Hematopoietic multipotent progenitor cell treated with erythropoietin and hydrocortisone succinate and interleukin-3 and kit ligand, for 15 days (in vitro differentiated cells): ENCODE measurements at places on chromosomes 4 and X.

- DNase-seq, result no peak
Observed at GRCh38 chr4:161714022-161714751, 449.6 kb downstream of the FSTL5 start.

DNA sequence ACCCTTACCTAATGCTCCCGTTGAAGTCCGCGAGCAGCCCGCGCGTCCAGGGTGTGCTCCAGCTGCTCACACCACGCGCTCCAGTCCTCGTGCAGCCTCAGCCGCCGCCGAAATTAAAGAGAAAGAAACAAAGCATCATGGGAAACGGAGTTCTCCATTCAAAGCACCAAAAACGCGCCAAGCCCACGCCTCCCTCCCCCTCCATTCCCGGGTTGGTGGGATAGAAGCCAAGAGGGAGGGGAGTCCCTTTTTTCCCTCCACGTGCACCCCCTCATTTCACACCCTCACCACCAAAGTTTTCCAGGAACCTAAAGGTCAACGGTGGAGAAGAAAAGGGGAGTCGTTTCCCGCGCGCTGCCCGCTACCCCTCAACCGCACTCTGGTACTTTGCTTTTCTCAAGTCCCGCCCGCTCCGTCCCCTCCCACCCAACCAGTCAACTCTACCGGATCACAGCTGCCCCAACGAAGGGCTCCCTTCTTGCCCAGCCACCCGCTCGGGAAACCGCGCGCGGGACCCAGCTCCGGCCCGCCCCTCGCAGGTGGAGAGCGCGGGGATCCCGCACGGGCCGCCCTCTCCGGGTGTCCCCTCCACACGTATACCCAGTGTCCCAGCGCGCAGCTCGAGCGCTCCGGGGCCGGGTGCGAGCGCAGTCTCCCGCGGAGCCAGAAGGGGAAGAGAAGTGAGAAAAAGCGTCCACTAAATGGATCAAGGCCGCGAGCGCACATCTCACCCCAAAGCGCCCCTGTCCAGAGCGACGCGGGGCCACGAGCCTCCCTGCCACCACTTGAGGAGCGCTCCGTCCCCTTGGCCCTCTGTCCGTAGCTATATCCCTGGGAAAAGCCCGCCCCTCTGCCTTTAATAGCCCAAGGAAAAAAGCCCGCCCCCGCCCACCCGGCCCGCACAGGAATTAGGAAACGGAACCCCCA lies 65.1 kb upstream of the CCDC160 start:
- no peak for DNase-seq

- DNase-seq, result no peak
Observed at GRCh38 chrX:134462927-134463326, 3.0 kb downstream of the HPRT1 start.

GRCh38 chr4:111433441-111433840 lies 711.8 kb upstream of the FAM241A start:
- DNase-seq, result no peak

DNA sequence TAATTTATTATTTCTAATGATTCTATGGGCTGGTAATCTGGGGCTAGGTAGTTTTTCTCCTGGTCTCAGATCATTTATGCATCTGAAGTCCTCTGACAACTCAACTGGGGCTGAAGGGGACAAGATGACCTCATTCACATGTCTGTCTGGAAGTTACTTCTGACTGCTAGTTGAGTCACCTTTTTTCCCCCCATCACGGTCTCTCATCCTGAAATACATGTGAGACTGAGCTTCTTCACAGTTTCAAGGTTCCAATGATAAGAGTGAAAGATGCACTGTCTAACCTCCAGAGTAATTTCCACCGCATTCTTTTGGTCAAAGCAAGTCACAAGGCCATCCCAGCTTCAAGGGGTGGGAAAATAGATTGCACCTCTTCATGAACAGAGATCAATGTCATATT lies 356.7 kb upstream of the RPS6KA3 start:
- no peak for DNase-seq

DNA sequence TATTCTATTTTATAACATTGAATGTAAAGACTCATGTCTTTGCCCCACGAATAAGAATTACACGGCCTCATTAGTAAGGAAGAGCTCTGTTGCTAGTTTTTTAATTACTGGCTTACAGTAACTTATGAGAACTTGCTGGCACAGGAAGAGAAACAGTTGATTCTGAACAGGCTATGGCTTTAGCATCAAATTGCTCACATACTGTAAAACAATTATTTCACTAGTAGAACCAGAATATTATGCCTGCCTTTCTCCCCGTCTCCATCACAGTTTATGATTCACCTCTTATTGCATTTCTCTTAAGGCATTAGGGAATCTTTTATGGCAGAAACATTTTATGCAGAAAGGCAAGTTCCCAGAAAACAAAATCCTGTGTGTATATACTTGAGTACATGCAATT lies 126.1 kb downstream of the SPRY1 start:
- no peak for DNase-seq

- no peak for DNase-seq
Observed at GRCh38 chr4:77065382-77065781, 10.4 kb downstream of the CCNI start.

DNA sequence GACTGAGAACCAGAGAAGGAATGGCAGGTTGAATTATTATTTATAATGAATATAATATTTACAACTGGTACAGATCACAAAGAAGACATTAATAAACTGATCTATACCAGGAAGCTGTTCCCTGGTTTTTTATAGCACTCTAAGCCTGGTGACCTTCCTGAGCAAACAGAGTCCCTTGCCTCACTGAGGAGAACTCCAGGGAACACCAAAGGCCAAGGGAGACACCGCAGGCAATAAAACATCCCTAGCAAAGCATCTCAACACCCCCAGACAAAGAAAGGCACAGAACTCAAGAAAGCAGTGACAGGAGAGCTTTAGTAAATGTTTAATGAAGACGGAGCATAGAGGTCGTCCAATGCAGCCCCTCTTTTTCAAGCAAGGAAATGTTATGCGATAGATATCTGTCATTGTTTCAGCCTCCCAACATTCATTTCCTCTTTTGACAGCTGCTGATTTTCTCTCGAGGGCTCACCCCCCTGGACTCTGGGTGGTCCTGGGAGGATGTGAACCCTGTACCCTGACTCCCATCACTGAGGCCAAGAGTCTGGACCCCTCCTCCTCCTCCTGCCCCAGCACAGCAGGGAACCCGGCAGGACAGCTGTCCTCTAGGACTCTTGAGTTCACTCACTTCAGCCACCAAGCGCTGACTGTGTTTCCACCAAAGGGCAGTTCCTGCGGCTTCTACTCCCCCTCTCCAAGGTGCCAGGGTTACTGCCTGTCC lies 342.5 kb upstream of the GATB start:
- DNase-seq, result no peak

GRCh38 chrX:138157850-138158249 lies 553.7 kb downstream of the FGF13 start:
- no peak for DNase-seq

- no peak for DNase-seq
Observed at GRCh38 chrX:118115953-118116712, 477 bp downstream of the KLHL13 start.

DNA sequence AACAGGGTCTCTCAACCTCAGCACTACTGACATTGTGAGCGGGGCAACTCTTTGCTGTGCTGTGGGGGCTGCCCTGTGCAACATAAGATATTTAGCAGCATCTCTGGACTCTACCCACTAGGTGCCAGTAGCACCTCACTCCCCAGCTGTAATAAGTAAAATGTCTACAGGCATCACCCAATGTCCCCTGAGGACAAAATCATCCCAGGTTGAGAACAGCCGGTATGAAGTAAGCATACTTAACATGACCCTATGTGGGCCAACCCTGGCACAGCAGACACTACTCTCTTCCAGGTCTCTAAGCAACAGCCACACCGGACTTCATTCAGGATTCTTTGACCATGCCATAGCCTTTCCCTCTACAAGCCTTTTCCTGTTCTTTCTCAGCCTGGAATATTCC lies 10.5 kb upstream of the MGST2 start:
- no peak for DNase-seq

- no peak for DNase-seq
Observed at GRCh38 chr4:77344001-77344400, 187.0 kb downstream of the CCNG2 start.

DNA sequence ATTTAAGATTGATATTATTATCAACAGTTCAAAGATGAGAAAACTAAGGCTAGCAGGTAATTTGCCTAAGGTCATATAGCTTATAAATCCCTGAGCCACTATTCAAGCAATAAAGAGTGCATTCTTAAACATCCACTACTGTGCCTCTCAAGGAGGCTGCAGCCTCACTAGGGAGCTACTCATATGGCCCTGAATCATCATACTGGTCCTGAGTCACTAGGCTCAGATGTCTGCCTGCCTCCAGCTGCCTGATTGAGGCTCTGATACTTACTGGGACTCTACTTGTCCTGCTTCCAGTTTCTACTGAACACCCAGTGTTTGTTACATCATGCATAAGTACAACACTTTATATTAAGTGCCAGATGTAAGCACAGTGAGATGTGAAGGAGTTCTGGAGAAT lies 110.7 kb downstream of the AASDH start:
- no peak for DNase-seq

- no peak for DNase-seq
Observed at GRCh38 chr4:57042711-57043169, 64.0 kb downstream of the POLR2B start.

DNA sequence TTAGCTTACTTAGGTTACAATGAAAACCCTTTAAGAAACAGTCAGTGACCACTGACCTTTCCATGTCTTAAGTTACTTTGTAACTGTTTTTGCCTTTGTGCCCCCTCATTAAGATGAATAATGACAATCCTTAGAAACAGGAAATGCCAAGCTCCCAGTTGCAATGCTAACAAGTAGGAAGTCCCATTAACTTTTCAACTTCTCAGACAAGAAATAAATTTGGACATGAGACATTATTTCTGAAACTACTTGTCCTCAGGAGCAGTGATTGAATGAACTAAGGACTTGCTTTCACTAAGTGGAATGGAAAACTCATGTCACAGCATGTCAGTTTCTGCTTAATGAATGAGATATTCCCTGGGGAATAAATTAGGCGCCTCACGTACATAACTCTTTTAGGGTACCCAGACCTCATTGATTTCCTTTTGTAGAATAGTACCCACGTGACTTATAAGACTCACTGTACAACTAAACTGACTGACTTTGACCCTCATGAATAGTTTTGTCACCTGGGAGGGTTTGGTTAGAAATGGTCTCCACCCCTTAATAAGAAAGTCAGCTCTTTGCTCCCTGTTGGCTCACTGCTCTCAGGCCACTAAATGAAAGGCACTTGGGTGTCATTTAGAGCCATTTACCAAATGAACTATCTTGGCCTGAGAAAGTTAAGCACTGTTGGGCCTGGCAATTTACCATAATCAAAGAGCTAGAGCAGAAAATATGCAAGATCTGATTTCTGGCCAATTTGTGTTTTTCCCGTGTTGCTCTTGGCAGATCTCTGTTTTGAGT lies 383.9 kb downstream of the RPA4 start:
- no peak for DNase-seq

GRCh38 chrX:16250296-16250695 lies 83.0 kb downstream of the MAGEB17 start:
- no peak for DNase-seq

DNA sequence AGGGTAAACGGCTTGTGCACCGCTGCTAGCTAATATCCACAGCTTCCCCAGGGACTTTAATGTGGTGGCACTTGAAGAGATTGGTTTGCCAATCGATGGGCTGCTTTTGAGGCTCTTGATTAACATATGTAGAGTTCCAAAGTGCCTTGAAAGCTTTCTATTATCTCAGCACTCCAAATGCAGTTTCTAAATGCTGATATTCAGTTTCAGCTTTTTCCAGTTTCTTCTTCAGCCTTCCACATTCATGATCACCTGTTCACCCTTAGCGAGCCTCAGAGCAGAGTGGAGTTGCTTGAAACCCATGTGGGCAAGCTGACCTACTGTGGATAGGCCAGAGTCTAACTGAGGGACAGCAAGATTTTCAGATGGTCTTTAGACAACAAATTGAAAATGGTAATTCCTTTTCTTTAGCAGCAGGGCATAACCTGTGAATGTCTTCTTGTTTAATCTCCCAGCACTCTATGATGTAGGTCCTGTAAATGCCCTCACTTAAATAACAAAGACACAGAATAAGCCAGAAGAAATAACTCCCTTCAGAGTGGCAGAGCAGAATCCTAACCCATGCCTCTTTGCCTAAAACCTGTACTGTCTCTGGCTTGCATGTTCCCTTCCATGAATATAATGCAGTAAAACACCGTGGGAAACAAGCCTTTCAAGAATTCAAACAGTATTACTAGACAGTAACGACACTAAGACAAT lies 99.8 kb downstream of the TSPAN5 start:
- DNase-seq, result no peak

- no peak for DNase-seq
Observed at GRCh38 chr4:62429297-62429696, 1229.2 kb downstream of the ADGRL3 start.

GRCh38 chrX:17547658-17548057 lies 172.7 kb downstream of the NHS start:
- DNase-seq, result no peak

GRCh38 chrX:86078650-86079049 lies 31.3 kb upstream of the CHM start:
- no peak for DNase-seq

GRCh38 chr4:88860586-88860985 lies 163.0 kb upstream of the NAP1L5 start:
- DNase-seq, result no peak

DNA sequence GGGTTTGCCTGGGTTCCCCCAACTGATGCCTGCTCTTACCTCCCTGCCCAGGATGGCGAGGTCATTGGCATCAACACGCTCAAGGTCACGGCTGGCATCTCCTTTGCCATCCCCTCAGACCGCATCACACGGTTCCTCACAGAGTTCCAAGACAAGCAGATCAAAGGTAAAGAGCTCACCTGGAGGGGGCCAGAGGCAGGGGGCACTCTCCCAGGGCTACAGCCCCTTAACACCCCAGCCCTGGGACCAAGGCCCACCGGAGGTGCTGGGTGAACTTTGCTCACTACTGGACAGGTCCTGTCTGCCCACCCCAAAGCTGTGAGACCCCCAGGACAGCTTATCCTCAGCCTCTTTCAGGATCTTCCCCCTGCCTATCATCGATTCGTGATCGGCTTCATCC lies 24.5 kb downstream of the HTRA3 start:
- DNase-seq, result no peak

- no peak for DNase-seq
Observed at GRCh38 chr4:14124816-14125215, 497.3 kb upstream of the BOD1L1 start.

- DNase-seq, result no peak
Observed at GRCh38 chr4:132592850-132593249, 556.2 kb upstream of the PCDH10 start.

DNA sequence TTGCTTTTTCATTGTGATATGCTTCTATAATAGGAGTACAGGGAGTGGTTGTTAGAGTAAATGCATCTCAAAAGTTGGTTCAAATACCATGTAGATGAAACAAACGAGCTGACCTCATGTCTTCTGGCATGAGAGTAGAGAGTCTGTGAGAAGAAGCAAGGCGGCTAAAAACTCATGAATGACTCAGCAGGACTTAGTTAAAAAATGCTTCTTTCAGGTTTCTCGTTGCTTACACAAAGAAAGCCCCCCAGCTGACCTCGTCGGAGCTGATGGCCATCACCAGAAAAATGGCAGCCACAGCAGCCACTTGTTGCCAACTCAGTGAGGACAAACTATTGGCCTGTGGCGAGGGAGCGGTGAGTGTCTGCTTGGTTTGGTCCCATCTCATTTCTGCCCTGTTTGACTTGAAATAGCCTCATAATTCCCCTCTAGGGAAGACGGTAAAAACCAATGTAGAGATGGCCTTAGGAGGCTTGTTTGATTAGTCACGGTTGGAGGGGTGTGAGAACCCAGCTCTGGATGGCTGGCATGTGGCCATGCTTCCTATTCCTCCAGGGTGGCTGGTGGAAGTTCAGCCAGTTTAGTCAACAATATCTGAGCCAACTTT lies 14.5 kb downstream of the AFP start:
- no peak for DNase-seq

GRCh38 chr4:59612235-59612634 lies 1587.9 kb upstream of the ADGRL3 start:
- DNase-seq, result no peak
